ENCODE measurements at places on chromosomes 7 and 10. TPM values are rescaled to one million over a fixed set of nuclear protein-coding genes. Genes with fewer than 3 reads are reported as not detected.

HABP2 gene
- total RNA-seq = 0.09 TPM

DNA sequence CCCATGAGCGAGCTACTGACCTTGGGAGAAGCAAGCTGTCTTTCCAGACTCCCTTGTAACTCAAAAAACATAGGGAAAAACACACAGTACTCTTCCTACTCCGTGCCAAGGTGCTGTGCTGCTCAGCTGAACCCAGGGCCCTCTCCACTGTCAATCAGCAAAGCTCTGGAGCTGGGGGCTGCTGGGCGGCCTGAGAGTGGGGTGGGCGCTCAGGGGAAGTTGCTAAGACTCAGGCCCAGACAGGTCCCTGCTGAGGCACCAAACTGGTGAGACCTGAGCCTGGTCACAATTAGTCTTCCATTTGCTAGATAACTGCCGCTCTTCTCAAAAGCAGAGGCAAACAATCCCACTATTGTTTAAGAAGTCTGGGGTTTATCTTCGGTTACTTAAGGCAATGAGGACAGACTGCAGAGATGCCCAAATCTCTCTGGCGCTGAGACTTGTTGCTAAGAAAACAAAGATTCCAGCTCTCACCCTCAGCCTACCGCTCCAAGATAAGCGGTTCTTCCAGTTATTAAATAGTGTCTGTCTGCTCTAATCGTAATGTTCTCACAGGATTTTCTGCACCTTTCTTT lies 22.0 kb downstream of the STEAP1B start:
- no peaks in the 10 kb centered on the region for H3K36me3 ChIP-seq
- H3K27me3 ChIP-seq = no peaks in the 10 kb centered on the region
- H3K4me3 ChIP-seq = no peak overlapping the region
- no peak overlapping the region for H3K27ac ChIP-seq
- no peak for DNase-seq

SEMA4G gene
- 13.0 TPM for total RNA-seq

RSPH10B gene
- 0.60 TPM for total RNA-seq

DNA sequence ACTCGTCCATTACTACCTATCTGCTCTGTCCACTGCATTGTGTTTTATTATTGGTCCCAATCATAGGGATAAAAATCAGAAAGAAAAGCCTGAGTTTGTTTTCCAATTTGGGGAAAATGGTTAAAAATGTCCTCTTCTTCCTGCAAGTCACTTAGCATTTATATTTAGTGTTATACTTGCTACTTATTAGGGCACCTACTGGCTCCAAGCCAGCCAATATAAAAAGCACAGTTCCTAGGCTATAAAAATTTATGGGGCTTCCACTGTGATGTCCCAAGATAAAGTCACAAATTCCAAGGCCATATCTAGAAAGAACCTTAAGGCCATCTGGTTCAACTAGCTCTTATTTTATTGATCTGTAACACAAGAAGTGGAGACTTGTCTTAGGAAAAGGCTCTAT lies 3.2 kb downstream of the SLC35B4 start:
- H3K36me3 ChIP-seq = no peaks in the 10 kb centered on the region
- no peak overlapping the region for H3K27ac ChIP-seq
- H3K4me1 ChIP-seq = peaks cover 14% of the 10 kb centered on the region
- H3K27me3 ChIP-seq = peaks cover 5% of the 10 kb centered on the region
- H3K4me3 ChIP-seq = no peak overlapping the region

GPC2 gene
- 63.0 TPM for total RNA-seq

- no peak for DNase-seq
- no peaks in the 10 kb centered on the region for H3K36me3 ChIP-seq
- no peaks in the 10 kb centered on the region for H3K27me3 ChIP-seq
- no peak overlapping the region for H3K27ac ChIP-seq
- peaks cover 18% of the 10 kb centered on the region for H3K4me1 ChIP-seq
- H3K4me3 ChIP-seq = no peak overlapping the region
Measured at GRCh38 chr10:43880160-43880559, 231.5 kb upstream of the ZNF32 start.

- H3K36me3 ChIP-seq = no peaks in the 10 kb centered on the region
- no peak for DNase-seq
- peaks cover 19% of the 10 kb centered on the region for H3K4me1 ChIP-seq
- no peak overlapping the region for H3K4me3 ChIP-seq
Measured at GRCh38 chr10:78746155-78746763, 322.5 kb upstream of the ZMIZ1 start.

GRCh38 chr10:96416643-96417042 lies 57.8 kb upstream of the OPALIN start:
- DNase-seq = no peak
- no peaks in the 10 kb centered on the region for H3K36me3 ChIP-seq
- no peaks in the 10 kb centered on the region for H3K27me3 ChIP-seq
- no peak overlapping the region for H3K27ac ChIP-seq

BMPR1A gene
- 104 TPM for total RNA-seq

- no peak for DNase-seq
- no peak overlapping the region for H3K4me3 ChIP-seq
- H3K4me1 ChIP-seq = no peaks in the 10 kb centered on the region
- H3K27ac ChIP-seq = no peak overlapping the region
- H3K36me3 ChIP-seq = no peaks in the 10 kb centered on the region
Measured at GRCh38 chr7:95213809-95214492, 110.4 kb downstream of the PON1 start.

- no peaks in the 10 kb centered on the region for H3K36me3 ChIP-seq
- no peak overlapping the region for H3K27ac ChIP-seq
- H3K4me3 ChIP-seq = no peak overlapping the region
- no peak for DNase-seq
- peaks cover 8% of the 10 kb centered on the region for H3K4me1 ChIP-seq
Measured at GRCh38 chr7:24135003-24135817, 148.8 kb upstream of the NPY start.

DNA sequence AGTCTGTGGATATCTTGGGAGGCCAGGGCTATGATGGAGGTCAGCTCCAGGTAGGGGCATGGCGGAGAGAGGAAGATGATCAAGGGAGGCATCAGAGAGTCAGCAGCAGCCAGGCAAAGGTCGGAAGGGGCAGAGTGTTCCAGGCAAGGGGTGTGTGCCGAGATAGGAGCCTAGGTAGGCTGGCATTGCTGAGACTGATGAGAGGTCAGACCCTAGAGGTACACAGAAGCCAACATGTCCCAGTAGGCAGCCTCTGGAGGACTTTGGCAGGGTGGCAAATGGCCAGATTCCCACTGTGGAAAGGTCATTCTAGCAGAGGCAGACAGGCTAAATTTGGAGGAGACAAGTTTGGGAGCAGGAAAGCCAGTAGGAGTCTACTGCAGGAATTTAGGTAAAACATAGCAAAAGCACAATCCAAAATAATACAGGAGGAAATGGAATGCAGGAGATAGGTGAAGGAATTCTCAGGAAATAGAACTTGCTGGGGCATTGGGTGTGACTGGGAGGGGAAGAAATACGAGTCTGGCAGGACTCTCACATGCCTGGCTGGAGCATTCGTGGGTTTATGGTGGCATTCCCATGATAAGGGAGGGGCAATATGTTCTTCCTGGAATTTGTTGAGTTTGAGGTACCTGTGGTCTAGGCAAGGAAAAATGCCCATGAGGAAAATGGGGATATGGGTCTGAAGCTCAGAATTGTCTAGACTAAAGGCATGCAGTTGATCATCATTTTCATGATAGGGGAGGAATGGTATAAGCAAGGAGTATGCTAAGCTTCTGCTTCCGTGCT lies 25.7 kb downstream of the TMEM176A start:
- H3K4me1 ChIP-seq = peaks cover 7% of the 10 kb centered on the region
- no peak for DNase-seq
- H3K27me3 ChIP-seq = peaks cover 8% of the 10 kb centered on the region
- peaks cover 4% of the 10 kb centered on the region for H3K36me3 ChIP-seq
- H3K4me3 ChIP-seq = no peak overlapping the region

ANKRD22 gene
- total RNA-seq = not detected

STX1A gene
- 18.5 TPM for total RNA-seq

GPR26 gene
- total RNA-seq = 0.05 TPM

GRCh38 chr10:113895018-113895417 lies 40.6 kb downstream of the NHLRC2 start:
- no peak for DNase-seq
- no peak overlapping the region for H3K27ac ChIP-seq
- H3K4me1 ChIP-seq = no peaks in the 10 kb centered on the region
- peaks cover 28% of the 10 kb centered on the region for H3K36me3 ChIP-seq

- DNase-seq = no peak
- H3K4me3 ChIP-seq = peak overlapping the region; percentile 81
- peaks cover 53% of the 10 kb centered on the region for H3K27me3 ChIP-seq
- no peaks in the 10 kb centered on the region for H3K36me3 ChIP-seq
- no peak overlapping the region for H3K27ac ChIP-seq
- H3K4me1 ChIP-seq = peaks cover 45% of the 10 kb centered on the region
Measured at GRCh38 chr7:15688911-15689310, 2.4 kb upstream of the MEOX2 start.

DNA sequence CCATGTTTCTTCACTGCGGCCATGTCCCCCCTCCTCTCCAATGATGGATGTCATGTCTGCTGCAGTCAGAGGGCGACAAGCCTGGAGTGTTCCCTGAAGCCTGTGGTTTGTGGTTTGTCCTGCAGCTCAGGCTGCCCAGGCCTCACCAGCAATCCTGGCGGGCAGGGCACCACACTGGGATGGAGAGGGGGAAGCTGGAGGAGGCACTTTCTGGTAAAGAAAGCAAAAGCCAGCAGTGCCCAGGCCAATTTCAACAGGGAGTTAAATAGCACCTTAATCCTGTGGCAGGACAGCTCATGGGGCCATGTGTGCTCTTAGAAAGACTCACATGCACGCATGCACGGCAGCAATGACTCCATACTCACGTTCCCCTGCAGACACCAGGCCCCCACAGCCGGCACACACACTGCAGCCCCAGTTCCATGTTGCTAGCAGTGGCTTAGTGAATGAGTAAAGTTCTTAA lies 158.3 kb downstream of the EGFR start:
- peaks cover 4% of the 10 kb centered on the region for H3K36me3 ChIP-seq
- H3K4me1 ChIP-seq = peaks cover 6% of the 10 kb centered on the region
- no peak for DNase-seq
- H3K27me3 ChIP-seq = no peaks in the 10 kb centered on the region
- no peak overlapping the region for H3K27ac ChIP-seq
- no peak overlapping the region for H3K4me3 ChIP-seq

THNSL1 gene
- total RNA-seq = 5.4 TPM

GIMAP7 gene
- total RNA-seq = 0.37 TPM

DNA sequence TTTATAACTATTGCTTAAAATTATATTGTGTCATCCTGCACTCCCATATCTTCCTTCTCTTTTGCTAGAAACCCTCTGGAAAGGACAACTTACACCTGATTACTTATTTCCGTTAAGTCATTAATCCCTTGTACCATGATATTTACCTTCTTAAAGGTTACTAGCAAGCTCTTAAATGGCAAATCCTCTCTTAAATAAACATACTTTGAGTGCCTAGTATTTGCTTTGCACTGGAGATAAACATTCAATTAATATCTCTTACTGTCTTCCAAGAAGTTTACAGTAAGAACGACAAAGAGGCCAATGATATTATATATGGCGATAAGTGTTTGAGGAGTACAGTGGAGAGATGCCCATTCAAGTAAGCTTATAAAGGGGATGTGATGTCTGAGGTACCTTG lies 278.3 kb downstream of the HGF start:
- DNase-seq = no peak
- no peak overlapping the region for H3K27ac ChIP-seq
- H3K4me1 ChIP-seq = peaks cover 2% of the 10 kb centered on the region

LRRC61 gene
- 27.7 TPM for total RNA-seq

GRCh38 chr10:110156046-110156445 lies 51.4 kb upstream of the MXI1 start:
- peaks cover 21% of the 10 kb centered on the region for H3K4me1 ChIP-seq
- peaks cover 83% of the 10 kb centered on the region for H3K27me3 ChIP-seq
- H3K27ac ChIP-seq = no peak overlapping the region
- H3K36me3 ChIP-seq = no peaks in the 10 kb centered on the region

MRLN gene
- total RNA-seq = not detected

DNA sequence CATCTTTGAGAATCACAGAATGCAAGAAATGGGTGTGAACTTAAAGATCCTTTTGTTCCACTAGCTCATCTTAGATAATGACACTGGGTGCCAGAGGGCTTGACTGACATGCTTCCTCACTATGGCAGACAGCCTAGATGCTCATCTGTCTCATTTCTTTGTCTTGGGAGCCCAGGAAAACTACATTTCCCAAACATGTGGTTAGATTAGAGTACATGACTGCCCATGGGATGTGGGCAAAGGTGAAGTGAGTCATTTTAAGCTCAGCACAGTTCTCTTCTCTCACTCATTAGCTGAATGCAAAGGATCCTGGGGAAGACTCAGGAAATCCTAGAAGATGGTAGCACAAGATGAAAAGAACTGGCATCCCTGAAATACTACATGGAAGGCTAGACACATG lies 32.5 kb upstream of the TBX20 start:
- no peak for DNase-seq
- H3K4me3 ChIP-seq = no peak overlapping the region
- peaks cover 3% of the 10 kb centered on the region for H3K27me3 ChIP-seq
- H3K27ac ChIP-seq = no peak overlapping the region
- H3K36me3 ChIP-seq = no peaks in the 10 kb centered on the region

- 0 out of 2 replicates have a peak, but pooled peaks cover 2% of the 10 kb centered on the region for H3K27me3 ChIP-seq
- H3K36me3 ChIP-seq = no peaks in the 10 kb centered on the region
- no peak for DNase-seq
- H3K4me1 ChIP-seq = no peaks in the 10 kb centered on the region
Measured at GRCh38 chr10:91313796-91314485, 93.5 kb downstream of the PCGF5 start.

- DNase-seq = peak; percentile 67
- no peak overlapping the region for H3K4me3 ChIP-seq
Measured at GRCh38 chr10:79022565-79023230, 46.1 kb upstream of the ZMIZ1 start.

DNA sequence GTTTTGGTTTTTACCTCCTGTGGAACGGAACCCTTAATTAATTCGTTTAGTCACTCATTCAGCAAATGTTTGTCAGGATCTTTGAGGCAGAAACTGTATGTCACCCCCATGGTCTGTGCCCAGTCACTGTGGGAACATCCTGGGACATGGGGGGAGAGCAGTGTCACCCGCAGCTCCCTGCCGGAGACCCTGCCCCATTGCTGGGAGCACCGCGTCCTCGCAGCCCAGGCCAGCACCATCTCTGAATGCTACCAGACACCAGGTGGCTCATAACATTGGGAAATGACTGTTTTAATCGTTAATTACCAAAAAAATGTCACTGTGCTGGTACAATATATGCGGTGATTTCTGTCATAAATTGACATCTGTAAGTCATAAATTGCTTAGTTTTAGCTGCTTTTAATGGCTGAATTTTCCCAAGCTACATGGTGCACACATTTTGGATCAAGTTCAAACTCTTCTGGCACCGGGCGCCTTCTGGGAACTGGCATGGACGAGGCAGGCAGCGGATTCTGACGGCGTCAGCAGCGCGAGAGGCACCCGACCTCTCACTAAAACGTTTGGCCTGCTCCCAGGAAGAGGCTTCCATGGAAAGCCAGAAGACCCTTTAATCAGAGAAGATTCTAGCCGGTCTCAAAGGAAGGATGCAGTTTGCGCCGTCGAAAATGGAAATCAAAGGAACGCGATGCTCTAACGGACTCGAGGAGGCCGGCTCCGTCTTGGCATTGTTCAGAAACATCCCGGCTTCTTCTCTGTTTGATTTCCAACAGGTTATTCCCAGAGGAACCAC lies 184.2 kb downstream of the ADARB2 start:
- peaks cover 10% of the 10 kb centered on the region for H3K4me1 ChIP-seq
- H3K36me3 ChIP-seq = peaks cover 8% of the 10 kb centered on the region
- H3K27me3 ChIP-seq = peaks cover 5% of the 10 kb centered on the region
- H3K4me3 ChIP-seq = no peak overlapping the region
- no peak for DNase-seq

RADIL gene
- total RNA-seq = 8.6 TPM

- H3K36me3 ChIP-seq = no peaks in the 10 kb centered on the region
- peaks cover 4% of the 10 kb centered on the region for H3K27me3 ChIP-seq
- no peak overlapping the region for H3K4me3 ChIP-seq
- H3K4me1 ChIP-seq = peaks cover 7% of the 10 kb centered on the region
- no peak for DNase-seq
Measured at GRCh38 chr10:100808876-100809275, 63.5 kb downstream of the PAX2 start.
